ENCODE measurements at places on chromosomes 3 and 15.

DNA sequence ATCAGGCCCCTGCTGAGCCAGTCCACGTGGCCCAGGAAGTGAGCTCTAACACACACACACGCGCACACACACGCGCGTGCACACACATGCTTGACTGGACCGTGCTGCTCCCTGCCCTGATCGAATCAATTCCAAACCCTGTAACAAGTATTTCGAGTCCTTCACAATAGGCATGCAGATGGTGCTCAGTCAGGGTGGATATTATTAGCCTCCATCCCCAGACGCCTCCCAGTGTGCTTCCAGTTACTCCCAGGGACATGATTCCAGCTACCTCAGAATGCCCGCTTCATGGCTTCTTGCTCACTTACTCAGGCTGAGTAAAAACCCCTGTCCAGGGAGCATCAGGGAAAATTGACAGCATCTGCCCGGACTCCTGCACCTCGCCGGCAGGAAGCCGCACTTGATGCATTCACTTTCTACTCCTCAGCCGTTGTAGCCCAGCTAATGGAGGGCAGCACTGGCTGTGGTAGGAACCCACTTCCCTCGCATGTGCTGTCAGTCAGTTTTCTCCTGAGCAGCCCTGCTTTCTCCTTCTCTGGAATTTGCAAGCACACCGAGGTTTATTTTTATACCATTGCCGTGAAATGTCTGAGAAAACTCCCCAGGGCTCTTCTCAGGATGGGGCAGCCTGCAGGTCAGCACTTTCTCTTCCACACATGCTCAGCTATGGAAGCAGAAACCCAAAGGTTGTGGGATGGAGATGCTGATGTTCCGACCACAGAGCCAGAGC lies 126.1 kb upstream of the ABHD17C start:
- no peak for DNase-seq

- no peak for DNase-seq
Measured at GRCh38 chr3:183015185-183015584, 34.8 kb upstream of the DCUN1D1 start.

GRCh38 chr3:33911525-33912322 lies 113.3 kb downstream of the PDCD6IP start:
- no peak for DNase-seq

DNA sequence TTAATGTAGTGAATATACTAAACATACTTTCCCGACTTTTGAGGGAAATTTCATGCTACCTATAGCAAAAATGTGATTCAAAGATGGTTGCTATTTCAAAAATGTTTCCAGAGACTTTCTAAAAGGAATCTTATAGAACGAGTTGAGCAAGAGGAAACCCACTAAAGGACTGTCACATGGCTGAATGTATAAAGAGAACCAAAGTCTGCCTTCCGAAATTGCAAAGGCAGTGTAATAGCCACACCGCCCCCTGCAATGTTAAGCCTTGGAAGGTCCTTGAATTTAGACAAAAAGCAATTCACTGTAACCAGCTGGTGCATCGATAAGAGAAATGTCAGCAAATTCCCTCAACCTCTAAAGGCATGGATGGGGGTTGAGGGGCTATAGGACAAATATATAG lies 142.8 kb downstream of the CHL1 start:
- DNase-seq, result no peak

GRCh38 chr3:97821287-97821773 lies 481 bp upstream of the CRYBG3 start:
- DNase-seq, result no peak

DNA sequence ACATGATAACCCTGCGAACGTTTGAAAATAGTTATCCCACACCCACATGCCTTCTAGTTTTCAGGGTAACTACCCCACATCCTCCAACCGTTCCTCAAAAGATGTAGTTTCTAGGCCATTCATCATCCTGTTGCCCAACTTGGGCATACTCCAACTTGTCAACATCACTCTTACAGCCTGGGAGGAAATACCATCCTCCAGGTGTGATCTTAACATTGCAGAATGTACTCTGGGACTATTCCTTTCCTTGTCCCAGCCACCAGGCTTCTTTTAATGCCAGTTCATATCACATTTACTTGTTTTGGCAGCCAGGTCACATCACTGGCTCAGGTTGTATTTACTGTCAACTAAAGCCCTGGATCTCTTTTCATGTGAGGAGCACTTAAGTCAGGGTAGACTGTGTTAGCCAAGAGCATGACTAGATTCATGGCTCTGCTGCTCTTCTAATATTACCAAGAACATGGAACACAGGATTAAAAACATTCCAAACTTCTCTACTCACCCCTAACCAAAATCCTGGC lies 4.0 kb upstream of the DENND6A start:
- DNase-seq, result no peak

DNA sequence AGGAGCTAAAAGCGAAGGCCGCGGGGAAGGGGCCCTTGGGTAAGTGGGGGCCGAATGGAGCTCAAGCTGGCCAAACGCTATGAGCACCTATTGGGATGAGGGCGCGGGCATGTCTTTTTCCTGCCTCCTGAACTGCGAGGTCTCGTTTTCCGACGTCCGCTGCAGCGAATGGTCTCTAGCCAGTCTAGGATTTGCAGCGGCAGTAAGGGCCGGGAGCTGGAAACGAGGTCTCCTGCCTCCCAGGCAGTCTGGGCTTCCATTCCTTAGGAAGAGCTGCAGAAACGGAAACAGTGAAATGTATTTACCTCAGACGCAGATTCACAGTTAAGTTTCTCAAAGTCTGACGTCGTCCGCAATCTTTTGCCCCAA lies 517 bp downstream of the TMA7 start:
- no peak for DNase-seq

DNA sequence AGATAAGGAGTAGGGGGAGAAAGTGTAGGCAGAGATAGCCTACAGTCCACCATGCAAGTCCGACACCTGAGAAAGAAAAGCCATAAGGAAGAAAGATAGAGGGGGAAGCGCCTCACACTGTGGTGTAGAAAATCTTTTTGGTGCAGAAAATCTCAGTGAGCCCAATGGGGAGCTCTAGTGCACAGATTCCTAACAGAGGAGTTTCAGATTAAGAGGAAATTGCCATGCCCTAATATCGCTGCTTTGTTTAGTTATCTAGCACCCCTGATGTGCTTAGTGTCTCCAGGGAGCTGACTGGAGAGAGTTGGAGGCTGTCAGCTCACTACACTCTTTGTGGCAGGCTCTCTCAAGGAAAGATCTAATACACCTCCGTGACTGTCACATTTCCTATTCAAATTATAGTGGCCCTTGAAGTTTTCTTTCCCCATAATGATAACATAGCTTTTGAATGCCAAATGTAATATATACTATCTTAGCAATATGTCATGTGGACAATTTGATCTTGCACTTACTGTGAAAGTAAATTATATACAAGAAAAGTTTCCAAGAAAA lies 33.7 kb downstream of the CGGBP1 start:
- DNase-seq, result no peak

DNA sequence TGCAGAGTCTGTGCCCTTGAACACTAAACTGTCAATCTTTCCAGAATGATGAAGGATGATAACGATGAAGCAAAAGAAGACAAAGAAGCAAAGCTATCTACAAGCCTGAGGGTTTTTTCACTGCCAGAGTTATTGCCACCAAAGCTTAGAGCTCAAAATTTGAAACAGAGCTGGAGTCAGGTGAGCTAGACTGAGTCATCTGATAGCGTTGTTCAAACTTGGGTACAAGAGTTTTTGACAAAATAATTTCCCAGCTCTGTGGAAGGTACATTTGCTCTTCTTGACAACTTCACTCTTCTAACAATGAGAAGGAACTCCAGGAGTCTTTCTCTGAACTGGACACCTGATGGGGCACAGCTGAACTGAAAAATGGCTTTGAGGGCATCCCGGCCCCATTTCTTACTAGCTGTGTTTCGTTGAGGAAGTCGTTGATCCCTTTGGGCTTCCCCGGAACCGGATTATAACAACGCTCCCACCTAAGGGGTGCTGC lies 715 bp downstream of the MCCC1 start:
- DNase-seq, result no peak

- DNase-seq, result no peak
Measured at GRCh38 chr15:90037961-90038631, 37.0 kb downstream of the ZNF710 start.

DNA sequence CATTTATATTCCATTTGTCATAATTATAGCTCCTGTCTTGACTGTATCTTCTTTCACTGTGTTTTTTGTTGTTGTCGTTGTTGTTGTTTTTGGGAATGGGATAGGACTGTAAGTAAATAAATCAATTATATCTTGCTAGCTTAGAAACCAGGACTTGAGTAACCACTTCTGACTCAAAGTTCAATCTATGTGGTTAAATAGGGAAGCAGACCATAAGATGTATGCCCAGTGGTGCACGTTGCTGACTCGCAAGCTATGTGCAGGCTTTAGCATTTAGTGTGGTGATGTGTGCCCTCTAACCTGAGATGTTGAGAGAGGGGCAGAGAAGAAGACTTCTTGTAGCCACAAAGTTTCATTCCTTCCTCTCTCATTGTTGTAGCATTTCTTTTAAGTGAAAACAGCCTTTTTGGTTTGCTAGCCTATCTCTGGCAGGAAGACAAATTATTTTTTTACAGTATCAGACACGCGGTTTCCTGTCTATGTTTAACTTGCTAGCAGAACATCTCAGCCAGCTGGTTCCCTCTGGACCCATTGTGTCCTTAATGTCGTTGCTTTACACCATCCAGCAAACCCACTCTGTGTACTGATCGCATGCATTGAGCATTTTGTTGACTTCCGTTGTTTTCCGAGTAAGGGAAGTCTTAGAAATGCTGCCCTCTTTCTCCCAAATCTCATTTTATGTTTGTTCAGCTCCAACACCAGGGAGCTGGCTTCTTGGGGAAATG lies 52.1 kb downstream of the TGFBR2 start:
- DNase-seq, result no peak

- DNase-seq, result no peak
Measured at GRCh38 chr3:102400766-102401165, 34.0 kb upstream of the ZPLD1 start.

- no peak for DNase-seq
Measured at GRCh38 chr3:194772241-194773000, 86.7 kb downstream of the FAM43A start.

- DNase-seq, result no peak
Measured at GRCh38 chr3:51998774-51999173, 3.1 kb upstream of the RPL29 start.

- no peak for DNase-seq
Measured at GRCh38 chr3:61090389-61091169, 160.7 kb downstream of the FHIT start.

- DNase-seq, result no peak
Measured at GRCh38 chr3:7978087-7978422, 523.6 kb upstream of the LMCD1 start.

- DNase-seq, result no peak
Measured at GRCh38 chr3:139302801-139303113, 41.1 kb upstream of the MRPS22 start.

- no peak for DNase-seq
Measured at GRCh38 chr3:195825857-195826804, 14.4 kb upstream of the MUC4 start.

GRCh38 chr15:59543721-59544547 lies 67.6 kb upstream of the GCNT3 start:
- no peak for DNase-seq

GRCh38 chr15:25734680-25735355 lies 128.3 kb downstream of the ATP10A start:
- DNase-seq, result no peak

GRCh38 chr15:58447271-58448010 lies 15.7 kb downstream of the LIPC start:
- DNase-seq, result no peak

- DNase-seq, result no peak
Measured at GRCh38 chr3:74282202-74282601, 332.3 kb downstream of the CNTN3 start.

- DNase-seq, result no peak
Measured at GRCh38 chr3:106255870-106256248, 387.0 kb upstream of the CBLB start.

GRCh38 chr3:123584284-123584987 lies 417 bp downstream of the HACD2 start:
- no peak for DNase-seq

GRCh38 chr3:112779558-112780480 lies 66.8 kb downstream of the CD200R1L start:
- no peak for DNase-seq

DNA sequence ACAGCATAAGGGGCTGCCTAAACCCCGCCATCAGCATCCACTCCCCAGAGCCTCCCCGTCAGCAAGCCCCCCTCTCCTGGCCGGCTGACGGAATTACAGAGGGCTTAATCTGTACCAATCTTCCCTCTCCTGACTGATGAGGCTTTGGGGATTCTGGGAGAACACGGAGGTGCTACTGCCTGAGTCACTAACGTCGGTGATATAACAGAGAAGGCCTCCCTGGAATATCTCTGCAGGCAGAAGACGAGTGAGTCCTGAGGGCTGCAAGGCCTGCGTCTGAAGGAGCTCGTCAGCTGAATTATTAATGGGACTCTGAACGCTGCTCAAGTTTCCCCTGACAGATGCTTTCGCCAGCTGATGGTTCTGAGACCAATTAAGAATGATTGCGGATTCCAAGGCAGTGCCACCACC lies 147.7 kb downstream of the XXYLT1 start:
- DNase-seq, result no peak

GRCh38 chr3:184358921-184359350 lies 2.5 kb downstream of the CLCN2 start:
- no peak for DNase-seq

DNA sequence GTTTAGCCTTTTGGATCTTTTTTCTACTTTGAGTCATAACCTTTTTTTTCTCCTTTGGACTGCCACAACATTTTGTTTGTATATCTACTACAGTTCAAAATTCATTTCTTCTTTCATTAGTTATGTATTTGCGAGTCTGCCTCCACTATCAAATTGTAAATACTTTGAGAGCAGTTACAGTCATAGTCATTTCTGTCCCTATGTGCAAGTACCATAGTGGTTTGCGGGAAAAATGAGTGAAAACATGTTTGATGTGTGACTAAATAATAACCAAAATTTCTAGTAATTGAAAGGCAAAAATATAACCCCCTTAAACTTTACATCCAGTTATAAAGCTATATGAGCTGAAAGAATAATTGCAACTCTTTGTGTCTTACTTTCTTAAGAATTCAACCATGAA lies 45.8 kb upstream of the CCDC50 start:
- no peak for DNase-seq

- no peak for DNase-seq
Measured at GRCh38 chr3:58484045-58484721, 7.7 kb upstream of the KCTD6 start.

GRCh38 chr15:64148581-64148980 lies 3.0 kb upstream of the SNX22 start:
- no peak for DNase-seq

DNA sequence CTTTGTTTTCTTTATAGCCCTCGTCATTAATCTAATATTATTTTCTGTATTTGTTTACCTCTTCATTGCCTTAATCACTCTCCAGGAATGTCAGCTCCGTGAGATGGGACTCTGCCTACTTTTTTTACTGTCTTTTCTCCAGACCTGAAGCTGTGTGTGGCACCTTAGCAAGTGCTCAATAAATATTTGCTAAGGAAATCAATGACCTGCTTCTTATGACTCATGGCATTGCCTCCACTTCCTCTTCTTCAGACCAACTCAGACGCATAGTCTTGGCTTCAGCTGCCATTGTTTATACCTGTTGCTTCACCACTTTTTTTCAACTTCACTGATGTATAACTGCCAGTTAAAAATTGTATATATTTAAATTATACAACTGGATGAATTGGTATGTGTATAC lies 218.5 kb upstream of the CMC1 start:
- DNase-seq, result no peak

Data from stimulated activated CD4-positive, alpha-beta T cell treated with anti-CD3 and anti-CD28 coated beads, Interleukin-1b, Interleukin-23, amount 100 ng/mL, for 1 hour (primary cell).